Activated CD8-positive, alpha-beta T cell treated with anti-CD3 and anti-CD28 coated beads, Interleukin-2, amount 10 ng/mL, durations not matched to agents 7 days and 5 days (primary cell): ENCODE measurements at places on chromosomes 5 and 9. TPM values are rescaled to one million over a fixed set of nuclear protein-coding genes. Genes with fewer than 3 reads are reported as not detected.

DNA sequence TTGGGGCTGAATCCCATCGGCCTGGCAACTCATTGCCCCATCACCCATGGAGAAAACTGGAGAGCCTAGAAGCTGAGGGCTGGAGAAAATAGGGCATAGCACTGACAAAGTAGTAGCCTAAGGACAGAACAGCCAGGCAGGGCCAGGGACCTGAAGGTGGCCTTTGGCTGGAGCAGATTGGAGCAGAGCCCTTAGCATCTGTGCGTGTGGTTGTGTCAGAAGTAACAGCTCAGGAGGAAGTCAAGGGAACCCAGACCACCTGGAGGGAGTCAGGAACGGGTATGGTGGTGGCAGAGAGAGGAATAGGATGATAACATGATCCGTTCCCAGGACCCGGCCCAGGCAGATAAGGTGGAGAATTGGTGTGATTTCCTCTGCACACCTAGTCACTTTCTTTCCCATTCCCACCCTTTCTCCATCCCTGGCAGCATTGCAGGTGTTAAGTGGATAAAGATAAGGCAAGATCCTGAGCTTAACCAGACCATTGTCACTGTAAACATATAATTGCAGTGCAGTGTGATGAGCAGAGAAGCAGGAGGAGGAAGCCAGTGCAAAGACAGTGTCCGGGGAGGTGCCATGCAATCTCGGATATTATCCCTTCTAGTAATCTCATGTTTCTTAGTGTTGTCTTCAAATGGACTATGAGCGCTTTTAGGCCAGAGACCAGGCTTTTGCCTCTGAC, 67.0 kb downstream of the NDFIP1 start:
- DNase-seq = no peak

GRCh38 chr9:127931092-127931881, 710 bp upstream of the PIP5KL1 start:
- DNase-seq = peak; percentile 44

DNA sequence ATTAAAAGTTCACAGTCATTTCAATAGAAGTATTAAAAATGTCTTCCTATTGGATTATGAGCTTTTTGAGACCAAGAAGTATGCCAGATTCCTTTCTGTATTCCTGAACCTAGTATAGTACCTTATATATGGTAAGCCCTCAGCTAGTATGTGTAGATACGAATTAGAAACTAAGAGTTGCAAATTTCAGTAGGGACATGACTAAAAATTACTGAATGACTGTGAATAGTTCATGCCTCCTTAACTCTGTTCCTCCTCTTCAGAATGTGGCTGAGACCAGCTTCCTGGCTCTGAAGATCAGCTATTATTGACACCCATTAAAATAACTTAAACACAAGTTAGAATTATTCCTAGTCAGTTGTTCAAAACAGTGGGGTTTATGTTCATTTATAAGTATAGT, 19.7 kb downstream of the KDM3B start:
- no peak for DNase-seq

DNA sequence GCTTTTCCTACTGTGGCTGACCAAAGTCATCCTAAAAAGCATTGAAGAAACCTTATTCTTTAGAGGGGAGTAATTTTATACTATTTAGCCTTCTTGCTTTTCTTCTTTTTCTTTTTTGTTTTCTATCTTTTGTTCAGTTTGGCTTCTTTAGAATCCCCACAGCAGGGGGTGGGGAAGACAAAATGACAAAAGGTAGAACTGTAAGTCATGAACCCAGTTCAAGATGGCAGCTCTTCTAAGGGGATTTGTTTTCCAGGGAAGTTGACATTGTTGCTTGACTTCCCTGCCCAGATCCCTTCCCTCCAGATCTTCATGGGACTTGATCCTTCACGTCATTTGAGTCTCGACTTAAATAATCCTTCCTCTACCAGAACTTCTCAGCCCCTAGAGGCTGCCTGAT, 692.4 kb upstream of the DMAC1 start:
- no peak for DNase-seq

GRCh38 chr5:144297081-144297480, 126.4 kb downstream of the KCTD16 start:
- no peak for DNase-seq

- DNase-seq = no peak
Measured at GRCh38 chr9:98989036-98990000, 45.6 kb downstream of the COL15A1 start.

DNA sequence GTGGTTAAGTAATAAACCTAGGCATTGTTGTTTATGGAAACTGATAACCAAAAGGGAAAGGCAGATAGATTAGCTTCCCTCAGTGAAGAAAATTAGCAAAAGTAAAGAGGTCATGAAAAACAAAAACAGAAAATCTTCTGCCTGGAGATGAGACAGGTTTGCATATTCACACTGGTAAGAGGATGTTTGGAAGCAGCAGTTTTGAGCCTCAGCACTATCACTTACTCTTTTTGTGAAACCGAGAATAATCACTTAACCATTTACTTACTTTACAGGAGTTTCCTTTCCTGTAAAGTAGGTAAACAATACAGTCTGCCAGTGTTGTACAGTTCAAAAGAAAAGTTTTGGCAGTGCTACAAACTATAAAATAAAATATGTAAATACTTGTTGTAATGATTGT, 35.5 kb upstream of the EMB start:
- DNase-seq = no peak

DNA sequence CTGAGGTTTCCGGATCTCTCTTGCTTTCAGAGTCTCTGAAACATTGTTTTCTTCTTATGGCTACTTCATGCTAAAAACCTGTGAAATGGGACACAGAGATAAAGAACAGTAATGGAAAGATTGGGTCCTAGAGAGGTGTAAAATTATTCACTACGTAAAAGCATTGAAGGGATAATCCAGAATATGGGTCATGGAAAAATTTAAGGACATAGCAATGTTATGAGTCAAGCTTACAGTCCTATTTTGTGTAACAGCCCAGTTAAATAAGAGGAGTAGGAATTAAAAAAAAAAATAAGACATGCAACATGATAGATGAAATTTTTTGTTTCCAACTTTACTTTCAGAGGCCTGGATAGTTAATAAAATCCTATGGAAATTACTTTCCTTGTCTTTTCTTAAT, 61.9 kb upstream of the ELL2 start:
- DNase-seq = no peak

The SLCO4C1 gene
- 0.74 TPM for total RNA-seq

The SLC24A2 gene
- total RNA-seq = not detected

The RASGEF1C gene
- not detected for total RNA-seq
